ENCODE measurements at places on chromosomes 6 and 20.

DNA sequence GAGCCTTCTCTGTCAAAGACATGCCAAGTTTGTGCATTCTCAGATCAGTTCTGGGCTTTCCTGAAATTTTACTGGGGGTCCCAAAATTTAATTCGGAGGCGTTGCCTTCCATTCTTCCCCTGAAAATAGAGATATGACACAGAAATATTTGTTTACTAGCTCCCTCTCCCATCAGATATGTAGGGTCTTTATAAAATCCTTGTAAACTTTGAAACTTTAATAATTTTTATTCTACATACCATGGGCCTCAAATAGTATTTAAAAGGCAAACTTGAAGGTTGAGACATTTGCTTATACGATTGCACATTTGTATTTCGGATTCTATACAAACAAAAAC lies 54.6 kb downstream of the IL20RA start:
- DNase-seq: no peak

GRCh38 chr6:34806738-34807453 lies 15.0 kb downstream of the BLTP3A start:
- DNase-seq: no peak

GRCh38 chr20:5001174-5002076 lies at the start of gene SLC23A2:
Gene SLC23A2 (minus strand): TSS chr20:5001510. CDS start chr20:4932562, 68,948 bp downstream.
- DNase-seq: no peak

DNA sequence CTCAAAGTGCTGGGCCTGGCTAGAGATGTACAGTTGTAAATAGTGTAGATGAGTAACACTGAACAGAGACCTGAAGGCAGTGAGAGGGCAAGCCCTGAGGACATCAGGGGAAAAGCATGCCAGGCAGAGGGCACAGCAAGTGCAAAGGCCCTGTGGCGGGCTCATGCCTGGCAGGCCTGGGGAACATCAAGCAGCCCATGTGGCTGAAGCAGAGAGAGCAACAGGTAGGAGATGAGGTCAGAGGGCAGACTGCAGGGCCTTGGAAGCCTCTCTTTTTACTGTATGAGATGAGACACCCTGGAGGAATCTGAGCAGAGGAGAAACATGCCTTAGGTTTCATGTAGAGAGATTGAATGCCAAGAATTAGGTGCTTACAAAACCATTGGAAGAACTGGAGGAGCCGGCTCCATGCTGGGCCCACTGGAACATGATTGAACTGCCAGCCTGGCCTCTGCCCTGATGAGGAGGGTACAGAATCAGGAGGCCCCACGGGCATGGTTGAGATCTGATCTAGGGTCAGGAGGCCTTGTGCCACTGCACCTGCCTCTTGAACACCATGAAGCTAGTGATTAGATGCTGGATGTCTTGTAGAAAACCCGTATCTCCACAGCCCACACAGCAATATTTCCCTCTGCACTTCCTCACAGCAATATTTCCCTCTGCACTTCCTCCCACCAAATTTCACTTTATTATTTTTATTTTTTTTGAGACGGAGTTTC lies 5.9 kb upstream of the HMGA1 start:
- no peak for DNase-seq

GRCh38 chr6:90467546-90467945 lies 119.3 kb downstream of the MAP3K7 start:
- no peak for DNase-seq

DNA sequence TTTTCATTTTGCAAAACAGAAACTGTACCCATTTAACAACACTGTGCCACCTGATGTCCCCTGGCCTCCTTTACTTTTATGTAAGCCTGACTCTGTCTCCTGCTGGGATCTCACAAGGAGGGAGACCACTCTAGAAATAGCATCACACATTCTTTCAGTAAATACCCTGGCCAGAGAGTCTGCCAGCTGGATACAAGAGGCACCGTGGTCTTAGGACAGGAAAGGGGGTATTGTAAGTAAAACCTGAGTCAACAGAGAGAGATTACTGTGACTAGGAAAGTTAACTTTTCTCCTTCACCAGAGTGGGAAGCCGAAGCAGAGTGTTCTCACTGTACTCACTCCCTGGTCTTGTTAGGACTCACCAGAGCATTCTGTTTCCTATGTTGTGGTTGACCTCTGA lies 27.8 kb downstream of the CMTR1 start:
- DNase-seq: no peak

GRCh38 chr6:37140145-37140544 lies 29.8 kb upstream of the PIM1 start:
- DNase-seq: no peak
